ENCODE measurements at places on chromosomes 5 and 9.

DNA sequence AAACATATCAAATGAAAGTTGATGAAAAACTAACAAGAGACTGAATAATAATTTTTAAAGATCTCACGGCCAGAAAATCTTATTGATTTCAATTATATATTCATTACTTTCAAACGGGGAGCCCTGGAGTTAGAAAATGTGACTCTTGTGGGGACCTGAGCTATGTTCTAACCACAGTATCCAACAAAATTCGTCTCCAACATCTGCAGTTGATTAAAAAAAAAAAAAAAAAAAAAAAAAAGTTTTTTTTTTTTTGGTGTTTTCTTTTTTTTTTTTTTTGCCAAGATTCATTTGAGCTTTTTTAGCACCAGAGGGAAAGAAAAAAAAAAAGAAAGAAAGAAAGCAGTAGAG lies 144.3 kb upstream of the PIK3R1 start:
- DNase-seq, result no peak

GRCh38 chr9:8011974-8012373 lies 212.4 kb upstream of the DMAC1 start:
- DNase-seq, result no peak

DNA sequence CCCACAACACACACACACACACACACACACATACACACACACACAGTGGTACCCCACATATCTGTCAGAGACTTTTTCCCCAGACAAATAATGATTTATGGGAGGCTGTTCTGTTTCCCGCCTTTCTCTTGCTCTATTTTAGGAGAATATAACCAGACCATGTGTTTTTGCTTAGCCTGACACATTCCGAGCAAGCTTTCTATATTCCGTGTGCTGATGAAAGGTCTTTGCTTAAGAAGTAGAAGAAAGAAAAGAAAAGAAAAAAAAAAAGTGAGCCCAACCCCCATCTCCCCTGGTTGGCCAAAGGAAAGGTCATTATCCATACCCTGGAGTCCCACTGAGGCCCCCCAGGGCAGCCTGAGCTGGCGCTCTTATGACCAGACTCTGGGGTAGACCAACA lies 338.6 kb downstream of the SLIT3 start:
- no peak for DNase-seq

- no peak for DNase-seq
These were observed 57.5 kb upstream of the IL7R start for GRCh38 chr5:35799181-35799580.

DNA sequence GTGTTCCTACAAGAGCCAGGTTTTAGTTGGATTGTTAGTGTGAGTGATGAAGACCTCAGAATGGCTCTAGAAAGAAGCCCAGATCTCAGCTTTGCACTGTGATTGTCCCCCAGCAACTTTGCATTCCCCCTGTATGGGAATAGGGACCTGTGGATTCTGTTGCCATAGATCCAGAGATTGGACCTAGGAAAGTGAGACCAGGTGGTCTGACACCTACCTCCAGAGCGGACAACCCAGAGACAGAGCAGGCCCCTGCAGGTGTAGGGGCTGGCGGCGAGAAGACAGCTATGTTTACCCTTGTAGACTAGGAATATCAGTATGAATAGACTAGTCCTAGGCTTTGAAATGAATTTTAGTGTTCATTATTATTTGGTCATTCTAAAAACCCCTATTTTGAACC lies 53.6 kb downstream of the IRF1 start:
- DNase-seq, result no peak

DNA sequence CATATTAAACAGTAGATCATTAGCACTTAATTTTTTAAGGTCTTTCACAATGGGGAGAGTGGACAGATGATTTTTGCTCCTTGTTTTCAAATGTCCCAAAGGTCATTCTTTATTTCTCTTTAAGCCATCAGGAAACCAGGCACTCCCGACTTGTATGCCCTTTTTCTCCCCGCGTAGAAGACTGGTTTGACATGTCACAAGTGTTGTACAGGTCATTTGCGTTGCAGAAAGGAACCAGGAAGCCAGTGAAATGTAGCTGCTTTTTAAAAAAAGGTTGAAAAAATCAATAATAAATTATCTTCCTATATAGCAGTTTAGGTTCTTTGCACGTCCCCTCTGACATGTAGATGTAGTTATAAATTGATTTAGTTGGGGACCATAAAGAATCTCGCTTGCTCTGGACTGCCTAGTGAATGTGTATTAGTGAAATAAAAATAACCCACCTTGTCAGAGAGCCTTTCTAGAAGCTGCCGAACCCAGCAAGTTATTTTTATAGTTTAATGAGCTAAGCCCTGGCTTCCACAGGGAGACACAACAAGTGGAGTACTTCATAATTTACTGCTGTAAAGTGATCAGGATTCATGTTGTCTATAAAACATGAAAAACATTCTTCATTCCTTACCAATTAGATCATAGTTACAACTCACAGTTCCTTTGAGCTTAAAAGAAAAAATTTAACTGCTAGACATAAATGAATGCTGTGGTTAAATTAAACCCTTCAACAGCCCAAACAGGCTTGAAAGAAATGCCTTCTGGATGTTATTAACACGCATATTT lies 404.6 kb downstream of the CSNK1G3 start:
- no peak for DNase-seq

DNA sequence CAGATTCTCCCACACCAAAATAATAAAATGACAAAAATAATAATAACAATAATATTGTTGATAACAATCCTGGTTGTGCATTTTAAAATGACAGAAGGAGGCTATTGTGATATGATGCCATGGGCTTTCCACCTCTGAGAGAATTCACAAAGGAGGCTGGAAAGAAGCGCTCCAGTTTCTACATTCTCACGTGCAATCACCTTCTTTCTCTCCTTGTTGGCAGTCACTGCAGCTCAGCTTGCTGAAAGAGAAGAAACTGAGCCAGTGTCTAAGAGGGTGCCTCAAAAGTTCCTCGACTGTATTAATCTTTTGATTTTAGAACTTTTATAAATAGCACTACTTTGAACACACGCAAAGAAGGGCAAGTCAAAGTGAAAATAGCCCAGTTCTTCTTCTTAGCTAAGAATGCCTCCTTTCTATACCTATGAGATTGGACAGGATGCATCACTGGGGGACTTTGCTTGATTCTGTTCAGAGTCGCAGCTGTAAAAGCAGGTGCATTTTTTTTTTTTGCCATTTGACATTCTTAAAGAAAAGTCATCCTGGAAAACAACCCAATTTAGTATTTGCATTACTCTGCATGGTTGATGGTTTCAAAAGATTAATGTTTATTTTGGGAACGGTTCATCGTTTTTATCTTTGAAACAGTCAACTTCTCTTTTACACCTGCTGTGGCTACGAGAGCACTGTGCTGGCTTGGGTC lies 12.4 kb upstream of the SUB1 start:
- DNase-seq, result no peak

DNA sequence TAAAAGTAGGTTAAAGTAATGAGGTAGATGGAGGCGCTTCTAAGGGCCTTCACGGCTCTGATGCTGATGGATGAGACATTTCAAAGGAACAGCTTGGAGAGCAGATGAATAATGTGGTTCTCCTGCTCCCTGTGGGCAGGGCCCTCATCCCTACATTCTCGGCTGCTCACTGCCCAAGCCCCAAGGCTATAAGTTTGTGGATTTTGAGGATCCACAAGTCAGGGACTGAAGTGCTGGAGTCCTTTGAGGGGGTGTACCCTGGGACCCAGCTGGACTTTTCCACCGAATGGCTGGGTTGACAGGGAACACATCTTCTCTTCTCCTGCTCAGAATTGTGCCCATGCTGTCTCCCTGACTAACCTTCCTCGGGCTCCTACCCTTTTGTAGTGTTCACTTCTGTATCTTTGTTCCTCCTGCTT lies 21.4 kb upstream of the CXCL14 start:
- no peak for DNase-seq

DNA sequence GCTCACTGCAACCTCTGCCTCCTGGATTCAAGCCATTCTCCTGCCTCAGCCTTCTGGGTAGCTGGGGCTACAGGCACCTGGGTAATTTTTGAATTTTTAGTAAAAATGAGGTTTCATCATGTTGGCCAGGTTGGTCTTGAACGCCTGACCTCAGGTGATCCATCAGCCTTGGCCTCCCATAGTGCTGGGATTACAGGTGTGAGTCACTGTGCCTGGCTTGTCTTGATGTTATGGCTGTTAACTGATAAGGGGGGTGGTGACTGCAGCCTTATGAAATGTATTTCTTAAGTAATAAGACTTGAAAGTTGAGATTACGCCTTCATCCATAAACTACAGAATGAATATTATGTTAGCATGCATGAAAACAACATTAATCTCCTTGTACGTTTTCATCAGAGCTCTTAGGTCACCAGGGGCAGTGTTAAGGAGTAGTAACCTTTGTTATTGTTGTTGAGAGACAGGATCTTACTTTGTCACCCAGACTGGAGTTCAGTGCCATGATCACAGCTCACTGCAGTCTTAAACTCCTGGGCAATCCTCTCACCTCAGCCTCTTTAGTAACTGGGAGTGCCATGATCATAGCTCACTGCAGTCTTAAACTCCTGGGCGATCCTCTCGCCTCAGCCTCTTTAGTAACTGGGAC lies 148.3 kb downstream of the ATP10B start:
- DNase-seq, result no peak

- no peak for DNase-seq
These were observed 32.1 kb upstream of the PDCL start for GRCh38 chr9:122860319-122861142.

- DNase-seq, result no peak
These were observed 200.4 kb downstream of the LRRC70 start for GRCh38 chr5:62779010-62779422.

DNA sequence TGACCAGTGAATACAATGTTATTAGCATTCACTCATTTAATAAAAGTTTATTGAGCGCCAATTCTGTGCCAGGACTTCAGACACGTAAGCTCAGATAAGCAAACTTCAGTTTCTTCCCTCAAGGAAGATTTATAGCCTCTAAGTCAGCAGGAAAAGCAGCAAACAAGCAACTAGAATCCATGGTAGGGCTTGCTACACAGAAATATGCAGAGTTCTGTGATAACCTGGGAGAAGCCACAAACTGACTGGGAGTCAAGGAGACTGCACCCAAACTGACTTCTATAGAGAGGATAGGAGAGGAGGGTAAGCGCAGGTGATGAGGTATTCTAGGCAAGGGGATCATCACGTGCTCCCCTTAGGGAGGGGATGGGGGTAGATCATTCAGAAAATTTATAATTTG lies 1.4 kb upstream of the OGN start:
- no peak for DNase-seq

- no peak for DNase-seq
These were observed 162.0 kb upstream of the CDKN2B start for GRCh38 chr9:22170990-22171670.

DNA sequence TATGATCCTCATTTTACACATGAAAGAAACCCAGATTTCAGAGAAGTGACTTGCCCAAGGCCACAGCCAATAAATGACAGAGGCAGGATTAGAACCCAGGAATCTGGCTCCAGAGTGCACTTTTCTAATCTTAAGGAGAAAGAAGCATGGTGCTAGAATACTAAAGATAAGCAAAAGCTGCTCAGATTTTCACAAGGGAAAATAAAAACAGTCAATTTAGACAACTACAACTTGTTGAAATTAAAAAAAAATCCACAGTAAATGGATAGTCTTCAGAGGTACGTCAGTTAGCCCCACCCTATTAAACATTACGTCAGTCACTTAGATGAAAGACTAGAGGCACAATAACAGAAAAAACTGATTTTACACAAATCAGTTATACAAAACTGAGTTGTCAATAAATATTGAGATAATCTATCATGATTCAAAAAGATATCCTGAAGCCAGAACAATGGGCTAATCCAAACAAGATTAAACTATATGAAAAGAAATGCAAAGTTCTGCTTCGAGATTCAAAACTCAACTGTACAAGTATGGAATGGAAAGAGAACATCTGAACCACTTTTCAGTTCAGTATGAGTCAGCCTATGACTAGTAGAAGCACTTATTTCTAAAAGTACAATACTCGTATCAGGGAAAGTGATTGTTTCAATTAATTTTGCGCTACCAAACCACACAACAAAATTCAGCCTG lies 9.3 kb downstream of the TMEM245 start:
- no peak for DNase-seq

DNA sequence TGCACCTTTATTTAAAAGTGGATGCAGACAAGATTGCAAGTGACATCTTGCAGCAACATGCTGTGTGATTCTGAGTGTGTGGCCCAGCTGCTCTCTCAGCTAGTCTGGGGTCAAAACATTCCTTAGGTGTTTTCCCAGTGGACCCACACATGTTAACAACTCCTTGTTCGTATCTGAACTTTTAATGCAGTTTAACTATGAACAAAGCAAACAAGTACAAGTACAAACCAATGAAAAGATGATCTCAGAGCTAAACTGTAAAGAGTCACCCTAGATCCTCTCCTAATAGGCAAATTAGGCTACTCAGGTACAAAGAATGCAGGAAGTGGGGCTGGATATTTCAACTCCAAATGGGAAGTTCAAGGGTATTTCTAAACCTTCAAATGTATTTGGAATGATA lies 108.4 kb downstream of the ENTREP1 start:
- DNase-seq, result no peak

DNA sequence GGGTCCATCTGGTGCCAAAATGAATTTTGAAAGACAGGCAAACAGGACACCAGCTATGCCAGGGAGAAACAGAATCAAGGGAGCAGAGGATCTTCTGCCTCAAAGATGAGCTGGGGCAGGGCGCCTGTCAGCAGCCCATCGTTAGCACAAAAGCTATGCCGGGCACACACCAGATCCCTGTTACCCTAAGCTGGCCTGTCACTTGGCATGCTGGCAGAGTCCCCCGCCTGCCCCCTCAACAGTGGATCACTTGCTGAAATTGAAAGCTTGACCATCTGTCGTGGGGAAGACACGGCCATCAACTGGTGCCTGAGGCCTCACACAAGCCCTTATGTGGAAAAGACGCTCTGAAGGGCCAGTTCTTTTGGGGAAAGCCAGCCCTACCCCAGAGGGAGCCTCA lies 256.4 kb downstream of the EBF1 start:
- DNase-seq, result no peak

DNA sequence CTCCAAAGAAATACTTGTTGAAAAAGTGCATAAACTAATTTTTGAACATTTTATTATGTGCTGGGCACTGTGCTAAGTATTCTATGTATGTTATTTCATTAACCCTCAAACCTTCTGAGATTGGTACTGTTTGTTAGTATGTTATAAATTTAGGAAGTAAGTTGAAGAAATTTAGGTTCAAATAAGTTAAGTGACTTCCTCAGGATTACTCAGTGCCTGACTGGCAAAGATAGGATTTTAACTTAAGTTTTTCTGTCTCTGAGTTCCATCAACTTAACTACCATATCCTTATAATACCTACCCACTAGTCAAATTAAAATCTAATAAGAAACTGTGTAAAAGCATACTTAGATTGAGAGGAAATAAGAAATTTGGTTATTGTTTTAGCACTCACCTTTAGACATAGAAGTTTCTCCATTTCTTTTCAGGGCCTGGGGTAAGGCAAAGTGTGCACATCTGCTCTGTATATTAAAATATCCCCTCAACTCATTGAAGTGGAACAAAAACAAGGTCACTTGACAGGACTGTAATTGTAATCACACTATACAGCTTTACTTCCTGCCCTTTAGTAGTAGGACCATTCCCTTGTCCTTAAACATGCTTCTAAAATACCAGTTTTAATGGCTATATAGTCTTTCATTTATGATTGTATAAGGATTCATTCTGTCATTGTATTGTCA lies 15.2 kb downstream of the TGFBR1 start:
- DNase-seq, result no peak

Measured in omental fat pad (tissue), 4 donors.